ENCODE measurements at places on chromosomes 13 and 19. TPM values are rescaled to one million over a fixed set of nuclear protein-coding genes. Genes with fewer than 3 reads are reported as not detected.

- H3K4me3 ChIP-seq: no peak overlapping the region
- peaks cover 18% of the 10 kb centered on the region for H3K4me1 ChIP-seq
- H3K36me3 ChIP-seq: peaks cover 14% of the 10 kb centered on the region
Observed at GRCh38 chr19:29671393-29672160, 6.3 kb downstream of the PLEKHF1 start.

Gene DCT
- total RNA-seq: 0.07 TPM

Gene GDF15
- total RNA-seq: 193 TPM

GRCh38 chr19:46620716-46621115 is 4.2 kb downstream of the PTGIR start:
- no peak overlapping the region for H3K27ac ChIP-seq
- H3K27me3 ChIP-seq: no peaks in the 10 kb centered on the region
- no peaks in the 10 kb centered on the region for H3K36me3 ChIP-seq
- no peak overlapping the region for H3K4me3 ChIP-seq

- peak; percentile 67 for DNase-seq
- H3K4me1 ChIP-seq: peaks cover 11% of the 10 kb centered on the region
- no peak overlapping the region for H3K4me3 ChIP-seq
- no peaks in the 10 kb centered on the region for H3K36me3 ChIP-seq
- H3K27ac ChIP-seq: no peak overlapping the region
- no peaks in the 10 kb centered on the region for H3K27me3 ChIP-seq
Observed at GRCh38 chr13:93318534-93319254, 92.1 kb downstream of the GPC6 start.

DNA sequence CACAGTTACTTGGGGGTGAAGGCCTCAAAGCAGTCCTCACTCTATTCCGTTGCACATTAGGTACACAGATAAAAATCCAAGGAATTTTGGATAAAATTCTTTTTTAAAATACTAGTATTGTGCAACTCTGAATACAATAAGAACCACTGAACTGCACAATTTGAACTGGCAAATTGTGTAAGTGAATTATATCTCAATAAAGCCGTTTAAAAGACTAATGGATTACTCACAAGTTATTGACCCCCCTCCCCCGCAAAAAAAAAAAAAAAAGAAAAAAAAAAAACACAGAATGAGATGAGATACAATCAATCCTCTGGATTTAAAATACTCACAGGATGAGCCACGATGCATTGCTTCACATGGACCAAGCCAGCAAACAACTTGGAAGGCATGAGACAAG is 86.4 kb downstream of the CRYL1 start:
- no peaks in the 10 kb centered on the region for H3K36me3 ChIP-seq
- H3K4me3 ChIP-seq: no peak overlapping the region
- no peak overlapping the region for H3K27ac ChIP-seq
- DNase-seq: no peak
- H3K27me3 ChIP-seq: no peaks in the 10 kb centered on the region

Gene C19orf85
- total RNA-seq: 0.23 TPM

DNA sequence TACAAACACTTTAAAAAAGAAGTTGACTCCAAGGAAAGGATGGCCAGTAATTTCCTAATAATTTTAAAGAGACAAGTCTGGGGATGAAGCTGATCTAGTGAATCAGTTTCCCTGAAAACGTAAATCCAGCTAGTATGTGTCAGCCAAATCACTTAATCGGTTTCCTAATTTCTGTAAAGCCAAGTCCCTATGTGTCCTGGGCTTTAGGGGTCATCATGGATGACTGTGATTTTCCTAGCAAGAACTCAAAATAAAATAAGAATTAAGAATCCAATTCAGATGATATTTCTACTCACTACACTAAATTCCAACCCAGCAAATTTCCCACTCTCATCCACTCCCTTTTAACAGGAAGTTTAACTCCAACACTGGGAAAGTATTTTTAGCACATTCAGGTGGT is 35.9 kb downstream of the ELF1 start:
- H3K4me1 ChIP-seq: peaks cover 42% of the 10 kb centered on the region
- no peak for DNase-seq
- H3K36me3 ChIP-seq: peaks cover 30% of the 10 kb centered on the region

GRCh38 chr19:40578442-40578908 is 1.8 kb downstream of the SHKBP1 start:
- H3K27ac ChIP-seq: no peak overlapping the region
- DNase-seq: no peak
- peaks cover 11% of the 10 kb centered on the region for H3K4me1 ChIP-seq

DNA sequence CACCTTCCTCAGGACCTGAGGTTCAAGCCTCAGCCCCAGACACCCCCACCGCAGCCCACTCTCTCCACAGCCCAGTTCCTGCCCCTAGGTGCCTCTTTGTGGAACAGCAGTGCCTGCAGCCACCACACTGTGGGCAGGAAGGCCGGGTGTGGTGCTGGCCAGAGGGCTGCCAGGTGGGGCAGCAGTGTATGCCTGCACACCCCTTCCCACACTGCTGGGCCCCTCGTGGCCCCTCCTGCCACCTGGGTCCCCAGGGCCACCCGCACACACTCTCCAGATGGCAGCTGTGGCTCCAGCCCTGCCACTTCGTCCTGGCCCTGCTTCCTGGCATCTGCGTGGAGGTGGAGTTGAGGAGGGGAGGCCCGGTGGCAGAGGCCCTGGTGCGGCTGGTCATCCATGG is 35.1 kb downstream of the HPN start:
- no peaks in the 10 kb centered on the region for H3K4me1 ChIP-seq
- peaks cover 17% of the 10 kb centered on the region for H3K27me3 ChIP-seq

All from MCF 10A (cell line).